ENCODE measurements at places on chromosomes 16 and 17. TPM values are rescaled to one million over a fixed set of nuclear protein-coding genes. Genes with fewer than 3 reads are reported as not detected.
A peak's percentile ranks its signal among the peaks of the same experiment; 100 is the strongest.

Gene ZNF174
- 17.7 TPM for total RNA-seq

Gene TEX14
- 0.16 TPM for total RNA-seq

Gene CDR2L
- total RNA-seq: 13.1 TPM

Gene HOXB3
- total RNA-seq: 36.7 TPM

- DNase-seq: no peak
Observed at GRCh38 chr17:32385121-32385520, 35.2 kb downstream of the ZNF207 start.

DNA sequence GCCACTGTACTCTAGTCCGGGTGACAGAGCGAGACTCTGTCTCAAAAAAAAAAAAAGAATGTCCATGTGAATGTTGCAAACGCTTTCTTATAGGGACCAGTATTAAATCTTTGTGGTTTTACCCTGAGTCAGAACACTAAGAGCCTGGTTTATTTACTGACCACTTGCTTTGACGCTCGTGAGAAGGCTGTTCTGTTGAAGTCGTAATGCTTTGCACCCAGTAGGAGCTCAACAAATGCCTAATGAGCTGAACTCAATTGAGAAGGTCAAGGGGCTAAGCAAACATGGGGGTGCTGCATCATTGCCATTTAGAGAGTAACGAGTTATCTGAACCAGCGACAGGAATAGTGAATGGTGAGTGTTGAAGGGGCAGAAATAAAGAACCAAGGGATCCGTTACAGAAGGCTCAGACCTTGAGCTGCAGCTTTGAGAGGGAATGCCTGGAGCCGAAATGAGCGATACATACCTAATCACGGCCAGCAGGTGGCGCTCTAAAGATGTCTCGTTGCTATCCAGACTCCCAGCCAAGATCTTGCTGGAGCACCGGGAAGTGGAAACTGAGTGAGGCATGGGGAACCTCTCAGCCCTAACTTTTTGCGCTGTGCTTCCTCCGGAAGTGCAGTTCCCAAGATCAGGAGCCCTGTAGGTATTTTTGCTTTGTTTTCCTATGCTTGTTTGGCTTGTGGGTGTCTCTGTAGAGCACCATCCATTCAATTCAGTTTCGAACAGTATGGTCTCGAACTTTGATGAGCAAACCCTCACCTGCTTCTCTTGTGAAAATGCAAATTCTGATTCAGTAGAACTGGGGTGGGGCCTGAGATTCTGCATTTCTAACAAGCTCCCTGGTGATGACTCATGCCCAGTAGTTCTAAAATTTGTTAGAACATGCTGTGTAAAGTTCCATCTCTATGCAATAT lies 12.6 kb upstream of the RNF222 start:
- DNase-seq: peak; percentile 77

DNA sequence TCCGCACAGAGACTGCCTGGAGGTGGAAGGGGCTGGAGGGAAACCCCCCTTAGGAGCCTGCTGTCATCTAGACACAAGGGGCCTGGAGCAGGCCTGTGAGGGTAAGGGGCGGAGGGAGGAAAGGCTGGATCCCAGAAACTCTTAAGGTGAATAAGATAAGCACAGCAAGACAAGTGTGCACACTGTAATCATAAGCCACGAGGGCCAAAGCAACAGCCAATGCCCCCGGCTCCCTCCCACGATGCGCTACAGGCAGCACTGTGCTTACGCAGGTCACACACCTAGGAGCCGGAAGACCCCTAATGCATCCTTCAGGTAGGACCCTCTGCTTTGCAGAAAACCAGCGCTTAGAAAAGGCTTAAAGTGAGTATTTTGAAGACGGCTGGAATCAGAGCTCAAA lies 24.6 kb downstream of the ZFHX3 start:
- no peak for DNase-seq

GRCh38 chr17:32998111-32998886 lies 6.7 kb downstream of the SPACA3 start:
- DNase-seq: peak; percentile 77

- no peak for DNase-seq
Observed at GRCh38 chr16:67430977-67431774, at the start of gene HSD11B2. HSD11B2 (plus strand) TSS chr16:67431121; CDS start chr16:67431249, 128 bp downstream.

- DNase-seq: no peak
Observed at GRCh38 chr17:67121316-67121891, 77.0 kb downstream of the CACNG1 start.

- no peak for DNase-seq
Observed at GRCh38 chr16:12468552-12468951, 335.1 kb downstream of the CPPED1 start.
